Stimulated activated CD4-positive, alpha-beta T cell treated with anti-CD3 and anti-CD28 coated beads, Interleukin-4, amount 100 ng/mL, for 1 hour (primary cell): ENCODE measurements at places on chromosomes 3 and 15.

- DNase-seq = no peak
These were observed 15.5 kb upstream of the SCAANT1 start for GRCh38 chr3:63927422-63928280.

DNA sequence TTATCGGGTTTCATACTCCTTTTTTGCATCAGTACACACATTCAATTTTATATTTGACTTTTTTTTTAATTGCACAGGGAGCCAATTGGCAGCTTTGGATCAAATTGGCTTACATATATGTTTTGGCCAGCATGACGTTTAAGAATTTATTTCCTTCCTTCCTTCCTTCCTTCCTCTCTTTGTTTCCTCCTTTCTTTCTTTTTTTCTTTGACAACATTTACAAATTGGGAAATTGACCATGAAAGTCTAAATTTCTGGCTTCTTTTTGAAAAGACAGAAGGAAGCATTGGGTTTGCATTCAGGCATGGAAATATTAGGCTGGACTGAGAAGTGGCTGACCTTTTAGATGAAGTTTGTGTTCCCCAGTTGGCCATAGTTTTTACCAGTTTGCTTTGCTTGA lies 103.4 kb upstream of the IGSF10 start:
- DNase-seq = no peak

GRCh38 chr3:128376516-128376915 lies 90.2 kb downstream of the DNAJB8 start:
- DNase-seq = no peak

- DNase-seq = no peak
These were observed 54.6 kb upstream of the EIF1B start for GRCh38 chr3:40254891-40255290.

DNA sequence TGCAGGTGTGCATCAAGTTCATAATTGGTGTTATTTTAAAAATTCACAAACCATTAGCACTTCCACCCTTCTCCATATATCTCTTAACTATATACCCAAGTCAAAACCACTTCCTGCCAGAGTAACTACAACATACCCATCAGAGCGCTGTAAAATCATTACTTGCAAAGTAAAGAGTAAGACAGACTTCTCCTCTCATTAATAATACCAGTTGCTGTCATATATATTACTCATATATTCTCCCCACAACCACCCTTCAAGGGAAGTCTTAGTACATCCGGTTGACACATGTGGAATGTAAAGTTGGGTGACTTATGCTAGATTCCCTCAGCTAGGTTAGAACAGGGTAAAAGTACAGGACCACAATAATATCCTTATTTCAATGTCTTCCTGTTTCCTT lies 5.6 kb downstream of the TERC start:
- no peak for DNase-seq

- no peak for DNase-seq
These were observed 26.2 kb downstream of the RBPMS2 start for GRCh38 chr15:64749167-64749566.

DNA sequence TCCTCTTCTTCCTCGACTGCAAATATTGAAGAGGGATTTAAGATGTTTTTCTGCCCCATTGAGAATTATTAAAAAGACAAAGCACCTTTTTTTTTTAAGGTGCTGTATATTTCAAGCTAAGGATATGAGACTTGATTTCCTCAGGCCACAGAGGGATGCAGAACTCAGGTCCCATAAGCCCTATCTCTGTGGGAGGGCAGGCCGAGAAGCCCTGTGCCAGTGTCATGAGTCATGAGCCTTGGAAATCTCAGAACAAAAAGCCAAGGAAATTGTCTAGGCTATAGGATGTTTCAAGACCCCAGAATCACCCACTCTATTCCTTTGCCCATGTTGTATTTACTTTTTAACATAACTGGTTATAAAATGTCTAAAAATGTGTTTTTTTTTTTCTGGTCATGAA lies 7.3 kb downstream of the ESYT3 start:
- no peak for DNase-seq

- peak; percentile 59 for DNase-seq
These were observed 36.0 kb downstream of the TSPAN3 start for GRCh38 chr15:77034695-77035489.

GRCh38 chr3:115623044-115623868 lies at the start of gene GAP43:
GAP43 (plus strand) TSS chr3:115623510; CDS start chr3:115623690, 180 bp downstream.
- DNase-seq = no peak

DNA sequence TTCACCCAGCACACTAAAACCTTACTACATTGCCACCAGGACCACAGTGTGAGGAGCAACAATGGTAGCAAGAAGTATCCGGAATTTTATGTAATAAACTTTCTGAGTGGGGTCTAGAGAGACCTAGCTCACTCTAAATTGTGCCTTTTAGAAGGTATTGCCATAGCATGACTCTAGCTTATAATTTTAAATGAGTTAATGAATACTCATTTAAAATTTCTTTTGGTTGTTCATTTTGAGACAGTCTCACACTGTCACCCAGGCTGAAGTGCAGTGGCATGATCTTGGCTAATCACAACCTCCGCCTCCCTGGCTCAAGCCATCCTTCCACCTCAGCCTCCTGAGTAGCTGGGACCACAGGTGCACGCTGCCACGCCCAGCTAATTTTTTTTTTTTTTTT lies 26.2 kb downstream of the EDC3 start:
- no peak for DNase-seq

DNA sequence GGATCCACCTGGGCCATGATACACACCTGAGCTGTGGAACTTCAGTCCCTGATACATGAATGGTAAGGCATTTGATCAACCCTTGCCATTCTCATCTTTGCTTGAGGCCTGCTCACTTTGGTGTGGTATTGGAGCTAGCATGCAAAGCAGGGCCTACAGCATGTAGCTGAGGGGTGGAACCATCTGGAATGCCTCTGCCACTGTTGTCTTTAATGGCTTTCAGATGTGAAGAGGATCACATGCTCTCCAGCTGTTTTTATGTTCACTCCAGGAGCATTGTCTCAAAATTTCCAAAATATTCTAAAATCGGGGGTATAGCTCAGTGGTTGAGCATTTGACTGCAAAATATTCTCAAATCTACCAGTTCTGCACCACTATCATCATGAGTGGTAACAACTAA lies 64.4 kb upstream of the PHLDB2 start:
- no peak for DNase-seq

- no peak for DNase-seq
These were observed 202.2 kb downstream of the PDZRN3 start for GRCh38 chr3:73422571-73422970.

- no peak for DNase-seq
These were observed 330.6 kb downstream of the VPS13C start for GRCh38 chr15:61729646-61730045.

DNA sequence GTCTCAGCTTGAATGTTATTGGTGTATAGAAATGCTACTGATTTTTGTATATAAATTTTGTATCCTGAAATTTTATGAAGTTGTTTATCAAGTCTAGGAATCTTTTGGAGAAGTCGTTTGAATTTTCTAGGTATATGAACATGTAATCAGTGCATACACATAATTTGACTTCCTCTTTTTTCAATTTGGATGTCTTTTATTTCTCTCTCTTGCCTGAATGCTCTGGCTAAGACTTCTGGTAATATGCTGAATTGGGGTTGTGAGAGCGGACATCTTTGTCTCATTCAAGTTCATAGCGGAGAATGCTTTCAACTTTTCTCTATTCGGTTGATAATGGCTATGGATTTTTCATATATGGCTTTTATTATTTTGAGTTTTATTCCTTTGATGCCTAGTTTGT lies 100.9 kb upstream of the MCTP2 start:
- no peak for DNase-seq

DNA sequence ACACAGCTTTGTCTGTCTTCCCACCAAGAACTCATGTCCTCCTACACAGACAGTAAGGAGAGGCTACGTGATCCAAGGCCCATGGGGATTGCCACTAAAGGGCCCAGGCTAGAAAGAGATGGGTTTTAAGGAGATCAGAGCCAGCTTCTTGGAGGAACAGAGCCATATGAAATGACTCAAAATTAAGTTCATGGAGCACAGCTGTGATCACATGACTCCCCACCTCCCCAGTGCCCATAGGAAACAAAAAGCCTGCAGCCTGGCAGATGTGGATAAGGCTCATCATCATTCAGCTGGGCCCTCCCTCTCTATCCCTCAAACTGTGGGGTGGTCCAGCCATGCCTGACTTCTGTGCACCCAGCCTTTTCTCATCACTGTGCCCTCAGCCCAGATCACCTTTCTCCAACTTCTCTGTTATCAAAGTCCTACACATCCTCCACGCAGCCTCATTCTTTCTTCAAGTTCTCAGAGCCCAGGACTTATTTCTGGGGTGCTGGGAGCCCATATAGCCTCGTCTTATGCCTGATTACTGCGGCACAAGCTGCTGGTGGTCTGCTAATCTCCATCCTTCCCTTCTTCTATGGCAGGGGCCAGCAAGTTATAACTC lies 137.6 kb downstream of the SMAD6 start:
- DNase-seq = no peak

GRCh38 chr15:96867992-96868391 lies 537.5 kb downstream of the NR2F2 start:
- no peak for DNase-seq

DNA sequence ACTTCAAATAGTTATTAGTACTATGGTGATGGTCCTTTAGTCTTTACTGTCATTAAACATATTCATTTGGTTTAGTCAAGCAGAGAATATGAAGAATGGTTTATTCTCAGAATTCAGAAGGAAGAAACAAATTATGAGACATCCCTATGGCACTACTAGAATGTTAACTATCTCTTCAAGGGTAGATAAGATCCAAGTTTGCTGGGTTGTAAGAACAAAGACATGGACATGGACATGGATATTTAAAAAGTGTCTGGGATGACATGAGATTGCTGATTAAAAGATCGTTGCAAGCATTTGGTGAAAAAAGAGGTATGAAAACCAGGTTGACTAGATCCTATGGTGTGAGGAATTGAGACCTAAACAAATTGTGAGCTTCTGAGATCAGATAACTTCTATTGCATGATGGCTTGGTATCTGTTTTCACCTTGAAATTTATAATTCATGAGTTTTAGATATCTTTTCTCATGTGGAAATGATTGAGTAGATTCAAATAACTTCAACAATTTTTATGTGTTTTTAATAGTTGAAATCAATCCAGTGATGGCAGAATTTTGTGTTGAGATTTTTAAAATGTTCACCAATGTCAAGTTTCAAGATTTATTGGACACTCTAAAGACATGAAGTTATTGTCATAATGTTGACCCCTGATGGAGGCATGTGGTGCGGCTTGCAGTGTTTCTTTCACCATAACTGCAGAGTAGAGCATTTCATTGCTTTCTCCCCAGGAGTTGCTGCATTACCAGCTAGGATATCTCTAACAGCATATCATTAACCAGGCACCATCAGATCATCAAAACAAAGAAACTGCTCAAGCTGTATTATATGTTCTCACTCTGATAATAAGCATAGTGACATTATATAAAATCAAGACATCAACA lies 72.6 kb downstream of the NAALADL2 start:
- no peak for DNase-seq

DNA sequence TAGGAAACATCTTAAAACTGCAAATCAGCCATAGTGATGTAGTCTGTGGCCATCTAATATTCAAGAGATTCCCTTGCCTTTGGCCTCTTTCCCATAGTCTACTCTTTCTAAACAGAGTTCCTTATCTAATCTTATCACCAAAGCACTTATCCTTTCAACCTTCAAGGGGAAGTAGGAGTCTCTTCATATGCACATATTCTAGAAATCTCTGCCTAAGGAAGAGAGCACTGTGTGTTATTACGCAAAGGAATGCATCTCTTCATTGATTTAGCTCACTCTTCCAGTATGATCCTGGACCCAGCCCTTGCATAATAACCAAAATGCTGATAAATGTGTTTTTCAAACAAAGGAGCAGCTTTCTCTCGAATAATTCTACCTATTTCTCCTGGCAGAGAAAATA lies 253.7 kb upstream of the TPRG1 start:
- no peak for DNase-seq

- DNase-seq = no peak
These were observed 27.1 kb downstream of the P2RY12 start for GRCh38 chr3:151357463-151357850.

- DNase-seq = no peak
These were observed 400.0 kb downstream of the ROBO1 start for GRCh38 chr3:79367803-79368202.

DNA sequence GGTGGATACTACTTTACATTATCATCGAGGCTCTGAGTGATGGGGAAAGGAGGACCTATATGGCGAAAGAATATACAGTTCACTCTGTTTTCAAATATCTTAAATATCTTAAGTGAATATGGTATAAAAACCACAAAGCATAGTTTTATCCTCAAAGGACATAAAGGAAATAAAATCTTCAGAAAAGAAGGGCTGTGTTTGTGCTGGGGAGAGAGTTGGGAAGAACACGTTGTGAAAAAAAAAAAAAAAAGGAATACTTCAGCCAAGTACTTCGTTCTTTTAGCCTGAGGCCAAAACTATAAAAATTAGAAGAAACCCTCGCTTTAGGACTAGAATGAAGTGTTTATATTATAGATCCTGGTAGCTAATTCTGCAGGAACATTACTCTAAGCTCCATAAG lies 10.2 kb upstream of the TMEM212 start:
- DNase-seq = no peak

DNA sequence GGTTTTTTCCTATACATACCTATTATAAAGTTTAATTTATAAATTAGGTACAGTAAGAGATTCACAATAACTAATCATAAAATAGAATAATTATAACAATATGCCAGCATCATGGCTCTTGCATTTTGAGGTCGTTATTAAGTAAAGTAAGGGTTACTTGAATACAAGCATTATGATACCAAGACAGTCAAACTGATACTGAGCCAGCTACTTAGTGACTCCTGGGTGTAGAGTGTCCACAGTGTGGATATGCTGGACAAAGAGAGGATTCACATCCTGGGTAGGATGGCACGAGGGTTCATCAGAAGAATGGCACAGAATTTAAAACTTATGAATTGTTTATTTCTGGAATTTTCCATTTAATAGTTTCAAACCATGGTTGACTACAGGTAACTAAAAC lies 157.2 kb upstream of the IL12A start:
- no peak for DNase-seq

DNA sequence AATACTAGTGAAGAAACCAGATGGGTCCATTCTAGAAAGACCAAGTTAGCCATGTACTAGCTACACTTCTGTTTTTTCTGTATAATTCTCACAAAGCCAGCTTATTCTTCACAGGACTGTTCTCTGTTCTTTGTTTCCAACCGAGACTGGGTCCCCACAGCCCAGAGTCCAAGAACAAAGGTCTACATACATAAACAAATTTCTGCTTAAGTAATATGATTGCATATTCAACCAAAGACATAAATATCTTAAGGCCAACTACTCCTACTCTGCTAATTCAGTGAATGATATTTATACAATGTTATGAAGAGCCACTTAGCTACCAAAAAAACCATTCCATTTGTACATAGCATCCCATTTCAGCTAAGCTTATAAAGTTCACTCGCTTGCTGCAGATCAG lies 299.8 kb upstream of the CCDC54 start:
- DNase-seq = no peak
